ENCODE measurements at places on chromosomes 3 and 15. TPM values are rescaled to one million over a fixed set of nuclear protein-coding genes. Genes with fewer than 3 reads are reported as not detected.

ACOX2 gene
- not detected for total RNA-seq

NANOGP8 gene
- not detected for total RNA-seq

DUOX2 gene
- not detected for total RNA-seq

GPR149 gene
- not detected for total RNA-seq

HTR3E gene
- not detected for total RNA-seq

GOLGA8J gene
- not detected for total RNA-seq

WDR72 gene
- not detected for total RNA-seq

SLC15A2 gene
- 4.0 TPM for total RNA-seq

RLBP1 gene
- not detected for total RNA-seq

GOLGA8G gene
- total RNA-seq: not detected
